Dermis microvascular lymphatic vessel endothelial cell (primary cell): ENCODE measurements at places on chromosomes 3 and 15. TPM values are rescaled to one million over a fixed set of nuclear protein-coding genes. Genes with fewer than 3 reads are reported as not detected.

DNA sequence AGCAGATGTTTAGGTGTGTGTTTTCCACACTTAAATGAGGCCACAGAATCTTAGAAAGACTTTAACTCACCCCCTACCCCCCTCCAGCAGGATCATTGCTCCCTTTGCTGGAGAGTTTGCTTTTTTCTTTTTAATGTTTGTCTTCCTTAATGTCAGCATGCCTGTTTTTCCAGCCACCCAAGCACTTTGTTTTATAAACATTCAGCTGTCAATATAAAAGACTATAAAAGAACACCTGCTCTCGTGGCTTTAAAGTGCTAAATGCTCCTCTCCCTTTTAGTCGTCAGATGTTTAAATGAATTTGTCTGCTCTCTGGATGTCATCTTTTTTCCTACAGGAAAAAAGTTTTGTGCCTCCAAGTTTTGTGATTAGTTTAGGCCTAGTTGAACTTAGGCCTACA lies 61.7 kb downstream of the SIDT1 start:
- DNase-seq, result no peak

DNA sequence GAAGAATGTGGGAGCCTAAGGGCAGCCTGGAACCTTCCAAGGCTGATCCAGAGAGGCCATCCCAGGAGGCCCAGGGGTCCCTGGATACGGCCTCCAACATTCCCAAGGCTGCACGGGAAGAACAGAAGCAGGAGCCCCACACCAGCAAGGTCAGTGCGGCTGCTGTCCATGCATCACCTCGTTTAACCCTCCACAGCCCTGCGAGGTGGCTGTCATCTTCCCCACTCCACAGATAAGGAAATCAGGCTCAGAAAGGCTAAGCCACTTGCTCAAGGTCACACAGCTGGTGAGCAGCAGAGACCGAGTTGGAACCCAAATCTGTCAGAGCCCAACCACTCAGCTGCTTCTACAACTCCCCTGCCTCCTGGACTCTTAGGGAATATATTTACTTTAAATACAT lies 21.6 kb downstream of the SEMA7A start:
- no peak for DNase-seq

DNA sequence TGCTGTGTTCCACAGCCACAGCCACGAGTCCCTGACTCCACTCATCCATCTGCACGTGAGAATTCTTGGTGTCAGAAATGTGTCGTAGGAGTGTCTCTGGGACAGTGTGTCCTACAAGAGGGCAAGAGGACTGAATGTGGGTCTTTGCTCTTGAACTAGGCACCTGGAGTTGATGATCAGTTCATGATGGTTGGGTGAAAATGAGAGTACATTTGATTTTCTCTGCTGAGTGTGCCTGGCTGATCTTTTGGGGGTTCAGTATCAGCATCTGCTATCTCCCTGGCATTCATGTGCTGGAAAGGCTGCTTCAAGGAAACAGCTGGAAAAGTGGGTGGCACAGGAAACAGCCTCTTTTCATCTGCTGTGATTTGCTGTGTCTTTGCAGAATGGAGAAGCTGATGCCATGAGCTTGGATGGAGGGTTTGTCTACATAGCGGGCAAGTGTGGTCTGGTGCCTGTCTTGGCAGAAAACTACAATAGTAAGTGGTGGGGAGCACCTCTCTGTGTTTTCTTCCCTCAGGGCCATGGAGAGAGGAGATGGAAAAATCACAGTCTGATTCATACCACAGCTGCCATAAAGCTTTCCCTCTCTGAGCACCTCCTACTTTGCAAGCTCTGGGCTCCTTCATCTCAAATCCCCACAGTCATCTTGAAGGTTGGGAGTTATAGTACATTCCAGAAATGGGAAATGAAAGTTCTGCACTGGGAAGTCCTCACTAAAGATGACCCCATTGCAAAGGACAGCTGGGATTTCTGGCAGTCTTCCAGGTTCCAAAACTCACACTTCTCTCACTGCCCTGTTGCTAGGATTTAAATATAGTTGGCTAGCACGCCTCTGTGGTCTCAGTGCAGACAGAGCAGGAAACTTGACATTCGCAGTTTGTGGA lies 17.8 kb downstream of the TF start:
- DNase-seq, result no peak

DNA sequence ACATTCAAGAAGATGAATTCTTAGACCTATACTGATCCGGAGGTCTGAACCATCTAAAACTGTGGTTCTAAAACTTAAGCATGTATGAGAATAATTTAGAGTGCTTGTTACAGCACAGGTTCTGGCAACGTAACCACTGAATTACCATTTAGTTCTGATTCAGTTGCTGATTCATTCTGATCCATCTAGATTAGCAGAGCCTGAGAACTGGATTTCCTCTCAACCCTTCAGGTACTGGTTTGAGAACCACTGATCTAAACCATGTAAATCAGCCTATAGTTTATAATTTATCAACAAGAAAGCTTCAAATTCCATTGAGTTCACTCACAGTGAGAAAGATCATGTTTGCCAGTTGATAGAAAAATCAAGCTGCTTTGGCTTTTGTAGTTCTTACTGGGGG lies 1001.1 kb upstream of the EPHA6 start:
- DNase-seq, result no peak

Gene GUCA1C
- total RNA-seq, result not detected in 2 replicates
